ENCODE measurements at places on chromosomes 7 and 10. TPM values are rescaled to one million over a fixed set of nuclear protein-coding genes. Genes with fewer than 3 reads are reported as not detected.

GRCh38 chr10:58579011-58579655, 66.5 kb downstream of the BICC1 start:
- DNase-seq = no peak

DNA sequence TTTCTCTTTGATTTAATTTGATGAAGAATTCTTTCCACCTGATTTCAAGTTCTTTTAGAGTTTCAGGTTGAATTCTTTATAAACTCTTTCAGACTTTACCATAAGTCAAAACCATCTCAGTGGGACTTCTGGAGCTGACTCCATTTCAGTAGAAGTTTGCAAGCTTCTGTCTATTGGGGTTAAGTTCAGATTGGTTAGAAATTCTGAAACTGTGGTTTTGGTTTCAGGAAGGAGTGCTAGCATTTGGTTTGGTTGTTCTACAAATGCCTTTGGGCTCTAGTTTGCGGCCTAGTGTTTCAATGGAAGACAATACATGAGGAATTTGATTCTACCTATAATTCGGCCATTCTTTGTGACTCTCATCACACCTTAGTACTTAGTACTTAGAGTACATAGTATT, 176.8 kb upstream of the RHOBTB1 start:
- no peak for DNase-seq

GRCh38 chr7:46744957-46745706, 824.1 kb upstream of the IGFBP3 start:
- DNase-seq = no peak

DNA sequence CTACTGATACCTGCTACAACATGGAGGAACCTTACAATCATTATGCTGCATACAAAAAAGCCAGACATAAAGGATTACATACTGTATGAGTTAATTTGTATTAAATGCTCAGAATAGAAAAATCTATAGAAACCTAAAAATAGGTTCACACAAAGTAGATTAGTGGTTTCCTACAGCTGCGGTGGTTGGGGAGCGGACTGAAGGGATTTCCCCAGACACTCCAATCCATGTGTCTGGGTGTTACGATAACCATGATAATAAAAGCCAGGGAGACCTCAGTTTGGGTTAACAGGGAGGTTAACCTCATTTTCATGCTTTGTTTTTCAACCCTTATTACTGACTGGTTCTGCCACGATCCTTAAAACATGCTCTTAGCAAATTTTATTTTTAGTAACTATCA, 355.9 kb downstream of the KCNMA1 start:
- no peak for DNase-seq

GRCh38 chr10:44054046-44054445, 330.9 kb downstream of the CXCL12 start:
- no peak for DNase-seq

The GJD4 gene
- total RNA-seq = not detected

The PDK4 gene
- 101 TPM for total RNA-seq

DNA sequence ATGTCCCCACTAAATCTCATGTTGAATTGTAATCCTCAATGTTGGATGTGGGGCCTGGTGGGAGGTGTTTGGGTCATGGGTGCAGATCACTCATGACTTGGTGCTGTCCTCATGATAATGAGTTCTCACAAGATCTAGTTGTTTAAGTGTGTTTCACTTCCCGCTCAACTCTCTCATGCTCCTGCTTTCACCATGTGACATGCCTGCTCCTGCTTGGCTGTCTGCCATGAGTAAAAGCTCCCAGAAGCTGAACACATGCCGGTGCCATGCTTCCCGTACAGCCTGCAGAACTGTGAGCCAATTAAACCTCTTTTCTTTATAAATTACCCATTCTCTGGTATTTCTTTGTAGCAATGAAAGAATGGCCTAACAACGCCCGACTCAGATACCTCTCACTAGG, 6.2 kb upstream of the PSTK start:
- DNase-seq = no peak

DNA sequence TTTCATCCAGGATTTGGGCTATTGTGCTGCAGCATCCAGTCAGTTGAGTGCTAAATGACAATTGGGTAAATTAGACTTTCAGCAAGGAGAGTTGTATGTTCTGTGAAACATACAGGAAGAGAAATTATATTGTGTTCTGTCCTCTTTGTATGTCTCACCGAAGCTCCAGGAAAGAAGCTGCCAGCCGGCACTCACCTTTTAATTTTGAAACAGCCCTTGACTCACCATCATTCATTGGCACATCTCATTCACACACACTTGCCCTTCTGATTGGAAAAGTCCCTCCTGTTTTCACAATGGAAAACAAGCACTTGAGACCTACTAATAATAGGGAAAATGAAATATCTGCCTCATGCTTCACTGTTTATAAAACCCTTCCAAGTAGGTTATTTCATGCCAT, 495.6 kb downstream of the RPS24 start:
- no peak for DNase-seq
